ENCODE measurements at places on chromosomes 5 and 9.

GRCh38 chr5:97119007-97119390, 23.4 kb downstream of the LIX1 start:
- no peak for DNase-seq

GRCh38 chr5:56620903-56621677, 194.3 kb upstream of the MAP3K1 start:
- DNase-seq: no peak

- no peak for DNase-seq
These were observed 5.9 kb downstream of the DPYSL3 start for GRCh38 chr5:147504011-147504410.

DNA sequence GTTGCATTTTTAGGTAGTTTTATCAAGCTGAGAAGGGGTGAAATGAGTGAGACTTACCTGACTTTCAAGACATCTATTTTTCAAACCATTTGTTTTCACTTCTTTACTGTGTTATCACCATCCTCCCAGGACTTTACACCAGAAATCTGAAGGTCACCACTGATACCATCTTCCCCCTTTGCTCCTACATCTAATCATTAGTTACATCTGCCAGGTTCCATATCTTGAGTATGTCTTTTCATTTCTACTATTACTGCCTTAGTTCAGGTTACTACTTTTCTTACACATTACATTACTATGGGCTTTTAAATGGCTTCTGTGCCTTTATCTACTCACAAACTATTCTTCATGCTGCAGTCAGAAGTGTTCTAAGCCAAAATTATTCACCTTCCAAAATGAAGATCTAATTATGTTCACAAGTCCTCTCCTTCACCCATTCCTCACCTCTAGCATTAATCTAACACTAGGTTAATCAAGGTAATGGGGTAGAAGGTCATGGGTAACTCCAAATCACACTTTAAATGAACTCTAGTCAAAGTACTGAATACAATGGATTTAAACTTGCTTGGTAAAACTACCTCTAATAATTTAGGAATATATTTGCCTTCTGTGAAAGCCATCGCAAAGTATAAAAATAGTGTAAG, 2.1 kb upstream of the HSDL2 start:
- no peak for DNase-seq

- no peak for DNase-seq
These were observed 2.6 kb downstream of the CCL19 start for GRCh38 chr9:34688329-34689115.

DNA sequence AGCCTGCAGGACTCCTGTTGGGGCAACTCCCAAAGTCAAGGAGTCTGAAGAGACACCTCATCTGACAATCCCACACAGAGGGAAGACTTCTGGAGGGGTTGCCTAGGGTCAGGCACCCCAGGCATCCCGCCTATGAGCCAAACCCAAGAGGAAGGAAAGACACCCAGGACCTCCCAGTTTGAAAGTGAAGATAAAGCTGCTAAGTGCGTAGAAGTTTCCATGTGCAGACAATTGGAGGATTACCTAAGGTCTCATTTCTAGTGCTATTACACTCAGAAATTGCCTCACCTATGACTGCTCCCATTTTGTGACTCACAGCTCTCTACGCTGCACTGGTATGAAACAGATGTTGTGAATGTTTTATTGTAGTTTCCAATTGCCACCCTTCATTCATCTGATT, 322.9 kb downstream of the SLIT3 start:
- DNase-seq: no peak

DNA sequence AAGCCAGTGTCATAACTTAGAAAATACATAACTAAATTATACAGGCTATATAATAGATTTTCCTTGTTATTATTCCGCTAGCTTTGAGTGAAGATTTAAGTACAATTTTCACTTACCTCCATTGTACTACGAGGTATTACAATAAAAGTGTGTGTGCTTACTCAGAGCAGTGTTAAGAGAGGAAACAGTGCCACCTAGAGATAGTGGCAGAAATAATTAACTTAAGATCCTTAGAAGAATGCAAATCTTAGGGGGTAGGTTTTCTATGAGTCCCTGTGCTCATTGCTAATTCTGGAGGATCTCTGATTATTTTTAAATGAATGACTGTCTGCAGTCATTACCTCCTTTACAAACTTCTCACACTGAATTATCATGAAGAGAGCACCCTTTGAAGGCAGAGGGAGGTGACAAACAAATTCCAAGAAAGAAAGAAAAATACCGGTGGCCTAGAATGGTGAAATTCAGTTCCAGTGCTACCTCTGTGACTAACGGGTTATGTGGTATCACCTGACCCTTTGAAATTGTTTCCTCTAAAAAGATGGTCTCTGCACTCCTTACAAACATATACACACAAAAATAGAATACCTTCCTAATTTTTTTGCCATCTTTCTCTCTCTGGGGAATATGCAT, 379.8 kb downstream of the TRIM36 start:
- DNase-seq: no peak

- no peak for DNase-seq
These were observed 84.5 kb upstream of the RAI14 start for GRCh38 chr5:34571677-34572041.

DNA sequence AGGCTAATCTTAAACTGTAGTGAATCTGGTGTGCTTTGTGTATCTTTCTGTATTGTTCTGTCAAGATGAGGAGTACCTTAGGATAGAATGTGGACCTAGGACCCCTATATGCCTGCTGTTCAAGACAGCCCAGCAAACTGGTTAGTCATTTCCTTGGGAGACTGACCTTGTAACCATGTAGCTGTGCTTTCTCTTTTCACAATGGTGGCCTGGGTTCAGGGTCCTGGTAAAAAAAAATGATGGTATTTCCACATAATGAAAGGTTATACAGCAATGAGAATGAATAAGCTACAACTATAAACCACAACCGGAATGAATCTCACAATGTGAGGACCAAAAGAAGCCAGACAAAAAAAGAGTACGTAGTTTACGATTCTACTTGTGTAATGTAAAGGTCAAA, 36.4 kb upstream of the F2RL1 start:
- DNase-seq: no peak

DNA sequence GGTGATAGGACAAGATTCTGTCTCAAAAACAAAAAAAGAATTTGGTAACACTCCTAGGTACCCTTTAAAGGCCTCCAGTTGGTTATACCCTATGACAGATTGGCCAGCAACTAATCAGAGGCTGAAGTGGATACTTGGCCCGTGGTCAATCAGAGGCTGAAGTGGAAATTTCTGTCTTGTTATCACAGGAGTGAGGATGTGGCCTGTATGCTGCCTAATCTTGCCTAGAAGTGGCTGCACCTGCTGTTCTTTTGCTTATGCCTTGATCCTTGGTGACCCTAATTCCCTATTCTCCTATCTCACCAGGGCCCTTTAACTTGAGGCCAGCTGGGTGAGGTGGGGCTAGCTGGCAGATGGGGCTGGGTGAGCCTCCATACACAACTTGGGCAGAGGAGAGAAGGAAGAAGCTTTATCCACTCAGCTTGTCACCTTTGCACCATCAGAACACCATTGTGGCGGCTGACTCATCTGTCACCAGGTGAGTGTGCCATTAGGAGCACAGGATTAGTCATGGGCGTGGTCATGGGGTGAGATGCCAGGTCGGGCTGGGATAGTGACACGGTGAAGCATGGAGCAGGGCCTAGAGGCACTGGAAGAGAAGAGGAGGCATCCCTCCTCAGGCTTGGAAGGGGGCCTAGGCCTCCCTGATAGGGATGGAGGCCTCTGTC, 41.5 kb downstream of the SAR1B start:
- no peak for DNase-seq

All from endothelial cell (in vitro differentiated cells).